Central memory CD4-positive, alpha-beta T cell (primary cell): ENCODE measurements at places on chromosomes 5 and 9.

DNA sequence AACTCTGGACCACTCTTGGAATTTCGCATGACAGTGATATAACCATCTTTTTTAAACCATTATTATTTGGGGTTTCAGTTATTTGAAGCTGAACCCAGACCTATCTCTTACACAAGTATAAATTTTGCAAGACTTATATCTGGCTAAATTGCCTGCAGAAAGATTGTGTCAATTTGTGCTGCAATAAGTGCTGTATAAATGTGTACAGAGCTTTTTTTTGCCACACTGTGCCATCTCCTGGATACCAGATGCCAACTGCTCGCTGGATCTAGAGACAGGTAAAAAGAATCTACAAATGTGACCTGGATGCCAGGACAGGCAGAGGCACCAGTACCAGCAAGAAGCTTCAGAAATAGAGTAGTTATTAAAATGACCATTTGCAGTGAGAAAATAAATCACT lies 25.9 kb upstream of the TTC39B start:
- DNase-seq, result no peak

GRCh38 chr5:58088941-58089340 lies 370.9 kb downstream of the PLK2 start:
- no peak for DNase-seq

DNA sequence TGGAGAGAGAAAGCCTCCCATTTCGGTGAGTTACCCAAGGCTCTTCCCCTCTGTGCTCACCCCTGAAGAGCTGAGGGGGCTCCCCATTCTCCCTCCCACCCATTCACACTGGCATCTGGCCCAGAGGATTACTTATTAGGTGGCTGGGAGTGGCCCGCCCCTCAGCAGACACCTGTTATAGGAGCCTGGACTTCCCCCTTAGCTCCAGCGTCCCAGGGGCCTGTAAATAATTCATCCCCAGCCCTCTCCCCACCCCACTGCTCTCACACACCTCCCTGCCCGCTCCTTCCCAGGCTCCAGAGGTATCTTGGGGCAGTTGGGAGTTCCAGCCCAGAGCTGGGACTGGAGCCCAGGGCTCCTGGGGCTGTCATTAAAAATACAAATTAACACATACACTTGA lies 11.6 kb upstream of the SLC6A7 start:
- no peak for DNase-seq

GRCh38 chr9:120783602-120784047 lies 9.6 kb downstream of the FBXW2 start:
- DNase-seq, result no peak

GRCh38 chr9:114271556-114272510 lies 51.1 kb upstream of the ORM1 start:
- DNase-seq, result no peak

DNA sequence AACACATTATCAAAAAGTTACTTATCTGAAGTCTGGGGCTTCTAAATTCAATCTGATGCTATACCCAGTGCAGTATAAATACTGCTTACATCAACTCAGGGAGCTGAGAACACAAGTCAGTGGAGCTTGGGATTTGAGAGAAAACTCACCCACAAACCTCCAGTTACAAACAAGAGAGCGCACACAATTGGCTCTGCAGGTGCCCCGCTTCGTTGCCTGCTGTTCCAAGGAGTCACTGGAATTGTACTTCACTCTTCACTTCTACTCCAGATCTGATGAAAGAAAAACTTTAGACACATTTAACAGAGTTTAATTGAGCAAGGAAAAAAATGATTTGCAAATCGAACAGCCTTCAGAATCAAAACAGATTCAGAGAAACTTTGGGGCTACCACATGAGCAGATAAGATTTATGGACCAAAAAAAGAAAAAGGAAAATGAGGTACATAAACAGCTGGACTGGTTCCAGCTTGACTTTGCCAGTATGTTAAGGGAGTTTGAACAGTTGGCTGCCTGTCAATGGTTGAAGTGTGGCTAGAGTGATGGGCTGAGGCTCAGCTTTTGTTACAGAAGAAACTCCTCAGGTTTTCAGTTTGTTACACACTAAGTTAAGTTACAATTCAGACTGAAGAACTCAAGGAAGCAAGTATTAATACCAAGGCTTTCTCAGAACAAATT lies 156.6 kb downstream of the AOPEP start:
- no peak for DNase-seq

DNA sequence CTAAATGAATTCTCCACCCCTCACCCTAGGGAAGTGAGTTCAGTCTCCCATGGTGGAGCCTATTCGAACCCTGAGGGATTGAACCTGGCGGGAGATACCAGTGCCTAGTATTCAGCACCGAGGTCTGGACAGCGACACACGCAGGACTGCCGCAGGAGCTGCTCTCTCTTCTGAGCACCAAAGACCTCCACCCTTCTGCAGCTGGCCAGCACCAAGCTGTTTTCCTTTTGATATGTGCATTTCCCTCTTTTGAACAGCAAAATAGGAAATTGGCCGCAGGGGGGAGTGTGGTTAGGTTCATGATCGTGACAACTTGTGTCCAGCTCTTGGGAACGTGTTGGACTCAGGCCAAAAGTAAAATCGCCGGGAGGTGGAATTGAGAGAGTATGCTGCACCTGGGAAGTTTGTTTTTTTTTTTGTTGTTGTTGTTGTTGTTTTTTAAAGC lies 1.2 kb upstream of the PCSK1 start:
- DNase-seq, result peak; percentile 8
